ENCODE measurements at places on chromosomes 7 and 10.
A peak's percentile ranks its signal among the peaks of the same experiment; 100 is the strongest.

GRCh38 chr7:29193316-29194205 lies 1.0 kb upstream of the CHN2 start:
- no peak for DNase-seq

DNA sequence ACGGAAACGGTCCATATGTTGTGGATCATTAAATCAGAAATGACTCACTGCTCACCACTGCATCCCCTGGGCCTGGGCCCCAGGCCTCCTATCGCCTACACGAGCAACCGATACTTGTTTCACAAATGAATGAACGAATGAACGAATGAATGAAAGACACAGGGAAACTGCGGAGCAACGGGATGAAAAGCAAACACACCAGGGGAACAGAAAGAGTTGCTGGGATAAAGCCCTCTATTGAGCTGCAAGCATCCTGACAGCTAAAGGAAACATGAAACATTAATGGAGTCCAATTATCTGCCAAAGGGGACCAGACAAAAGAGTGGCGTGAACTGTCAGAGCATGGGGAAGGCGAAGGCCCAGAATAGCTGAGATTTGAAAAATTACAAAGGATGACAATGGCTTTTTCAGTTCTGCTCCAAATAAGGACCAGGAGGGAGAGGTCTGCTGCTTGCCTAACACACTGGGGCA lies 92.1 kb downstream of the GRB10 start:
- DNase-seq, result no peak

- DNase-seq, result no peak
Observed at GRCh38 chr7:43294080-43294630, 181.7 kb downstream of the HECW1 start.

DNA sequence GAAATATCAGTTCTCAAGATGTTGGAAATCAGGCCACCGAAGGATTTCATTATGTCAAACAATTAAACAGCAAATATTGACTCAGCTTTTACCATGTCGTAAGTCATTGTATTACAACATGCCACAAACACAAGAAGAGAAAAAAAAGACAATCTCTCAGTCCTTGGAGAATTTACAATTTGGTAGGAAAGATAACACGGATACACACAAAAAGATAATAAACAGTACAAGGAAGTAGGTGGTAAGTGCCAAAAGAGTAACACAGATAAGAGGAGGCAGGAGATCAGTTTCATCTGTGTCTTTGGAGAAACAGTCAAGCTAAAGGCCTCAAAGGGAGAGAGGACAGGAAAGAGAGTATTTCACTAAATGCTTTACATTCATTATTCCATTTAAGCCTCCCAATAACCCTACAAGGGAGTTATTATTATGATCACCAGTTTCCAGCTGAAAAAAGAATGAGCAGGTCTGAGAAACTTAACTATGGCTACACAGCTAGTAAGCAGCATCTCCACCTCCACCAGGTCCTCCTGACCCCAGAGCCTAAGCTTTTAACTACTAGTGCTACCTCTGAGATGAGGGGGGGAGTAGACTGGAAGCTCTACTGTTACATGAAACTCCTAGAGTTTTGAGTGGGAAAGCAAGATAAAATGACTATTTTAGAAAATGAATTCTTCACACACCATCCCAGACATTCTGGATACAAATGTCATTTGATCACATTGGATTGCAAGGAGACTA lies 13.9 kb upstream of the DNAJC1 start:
- DNase-seq, result no peak

- DNase-seq, result no peak
Observed at GRCh38 chr7:154178895-154179294, 126.7 kb downstream of the DPP6 start.

GRCh38 chr10:89207181-89207800 lies at the start of gene CH25H:
Gene CH25H, minus strand, starts transcription at chr10:89207317. Its CDS starts 25 bp downstream, at chr10:89207292.
- DNase-seq, result no peak

DNA sequence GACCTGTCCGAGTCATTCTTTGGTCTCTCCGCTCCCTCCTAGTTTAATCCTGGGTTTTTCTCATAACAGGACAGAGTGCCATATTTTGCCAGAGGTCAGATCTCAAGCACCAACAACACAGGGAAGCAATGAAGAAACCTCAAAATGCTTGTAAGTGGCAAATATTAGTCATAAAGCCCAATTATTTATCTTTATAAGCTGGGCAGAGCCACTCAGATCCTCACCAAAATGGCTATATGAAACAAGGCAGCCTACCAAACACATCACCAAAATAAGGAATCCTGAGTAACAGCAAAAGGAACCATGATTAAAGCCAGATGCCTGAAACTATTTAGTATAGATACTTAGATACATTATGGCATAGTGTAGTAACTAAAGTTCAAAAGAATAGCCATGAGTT lies 4.7 kb downstream of the ECD start:
- DNase-seq, result no peak

GRCh38 chr7:103343332-103343731 lies 1.2 kb downstream of the DNAJC2 start:
- no peak for DNase-seq

GRCh38 chr7:157614457-157615020 lies 277.7 kb downstream of the DNAJB6 start:
- DNase-seq, result no peak

- no peak for DNase-seq
Observed at GRCh38 chr10:102327002-102327401, 68.5 kb upstream of the NFKB2 start.

- DNase-seq, result no peak
Observed at GRCh38 chr10:110504111-110504735, 6.5 kb downstream of the DUSP5 start.

GRCh38 chr10:81995254-81995653 lies 120.3 kb downstream of the NRG3 start:
- DNase-seq, result no peak

DNA sequence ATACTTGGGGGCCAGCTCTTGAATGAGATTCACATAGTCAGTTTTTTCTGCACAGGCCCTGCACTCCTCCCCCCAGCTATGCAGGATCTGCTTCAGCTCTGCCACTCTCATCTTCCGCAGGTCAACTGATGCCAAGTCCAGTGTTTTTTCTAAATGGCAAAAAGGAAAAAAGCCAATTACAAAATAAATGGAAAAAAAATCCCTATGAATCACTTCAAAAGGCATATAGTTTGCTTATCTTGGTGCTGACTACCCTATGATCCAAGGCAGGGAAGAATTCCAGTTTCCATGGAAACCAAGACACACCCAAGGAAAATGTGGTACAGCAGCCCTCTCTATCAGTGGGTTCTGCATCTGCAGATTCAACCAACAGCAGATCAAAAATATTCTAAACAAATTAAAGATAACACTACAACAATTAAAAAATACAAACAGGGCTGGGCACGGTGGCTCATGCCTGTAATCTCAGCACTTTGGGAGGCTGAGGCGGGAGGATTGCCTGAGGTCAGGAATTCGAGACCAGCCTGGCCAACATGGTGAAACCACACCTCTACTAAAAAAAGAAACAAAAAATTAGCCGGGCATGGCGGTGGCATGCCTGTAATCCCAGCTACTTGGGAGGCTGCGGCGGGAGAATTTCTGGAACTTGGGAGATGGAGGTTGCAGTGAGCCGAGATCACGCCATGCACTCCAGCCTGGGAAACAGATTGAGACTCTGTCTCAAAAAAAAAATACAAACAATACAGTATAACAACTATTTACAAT lies 17.6 kb downstream of the CDNF start:
- DNase-seq, result no peak

- no peak for DNase-seq
Observed at GRCh38 chr10:25024528-25024927, 8.1 kb downstream of the THNSL1 start.

DNA sequence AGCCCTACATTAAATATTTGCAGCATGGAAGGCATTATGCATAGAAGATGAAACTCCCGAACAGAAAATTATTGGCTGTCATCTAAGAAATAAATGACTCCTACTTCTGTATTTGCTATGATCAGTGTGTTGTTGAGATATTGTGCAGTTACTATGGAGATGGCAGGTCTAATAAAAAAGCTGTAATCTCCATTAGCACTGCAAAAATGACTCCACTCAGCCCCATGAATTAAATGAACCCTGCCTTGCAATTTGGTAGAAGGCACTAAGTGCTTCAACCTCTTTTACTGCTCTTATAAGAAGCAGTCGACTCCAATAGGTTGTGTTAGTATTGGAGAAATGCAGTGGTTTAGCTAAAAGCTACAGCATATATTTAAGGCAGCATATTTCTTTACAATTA lies 290.0 kb upstream of the PHYHIPL start:
- no peak for DNase-seq

DNA sequence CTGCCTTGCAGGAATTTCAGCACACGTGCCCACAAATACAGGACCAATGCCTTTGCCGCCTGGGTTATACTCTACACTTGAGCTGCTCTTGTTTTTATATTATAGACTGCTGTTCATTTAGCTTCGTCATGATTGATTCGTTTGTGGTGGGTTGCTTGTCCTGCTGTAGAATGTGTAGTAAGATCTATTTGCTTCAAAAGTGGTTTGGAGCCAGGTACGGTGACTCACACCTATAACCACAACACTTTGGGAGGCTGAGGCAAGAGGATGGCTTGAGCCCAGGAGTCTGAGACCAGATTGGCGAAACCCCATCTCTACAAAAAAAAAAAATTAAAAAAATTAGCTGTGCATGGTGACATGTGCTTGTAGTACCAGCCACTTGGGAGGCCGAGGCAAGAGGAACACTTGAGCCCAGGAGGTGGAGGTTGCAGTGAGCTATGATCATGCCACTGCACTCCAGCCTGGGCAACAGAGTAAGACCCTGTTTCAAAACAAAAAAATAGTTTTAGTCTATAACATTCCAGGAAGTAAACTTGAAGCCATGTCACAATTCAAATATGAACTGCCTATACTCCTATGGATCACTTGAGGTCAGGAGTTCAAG lies 9.0 kb upstream of the RHBDD2 start:
- DNase-seq, result no peak

DNA sequence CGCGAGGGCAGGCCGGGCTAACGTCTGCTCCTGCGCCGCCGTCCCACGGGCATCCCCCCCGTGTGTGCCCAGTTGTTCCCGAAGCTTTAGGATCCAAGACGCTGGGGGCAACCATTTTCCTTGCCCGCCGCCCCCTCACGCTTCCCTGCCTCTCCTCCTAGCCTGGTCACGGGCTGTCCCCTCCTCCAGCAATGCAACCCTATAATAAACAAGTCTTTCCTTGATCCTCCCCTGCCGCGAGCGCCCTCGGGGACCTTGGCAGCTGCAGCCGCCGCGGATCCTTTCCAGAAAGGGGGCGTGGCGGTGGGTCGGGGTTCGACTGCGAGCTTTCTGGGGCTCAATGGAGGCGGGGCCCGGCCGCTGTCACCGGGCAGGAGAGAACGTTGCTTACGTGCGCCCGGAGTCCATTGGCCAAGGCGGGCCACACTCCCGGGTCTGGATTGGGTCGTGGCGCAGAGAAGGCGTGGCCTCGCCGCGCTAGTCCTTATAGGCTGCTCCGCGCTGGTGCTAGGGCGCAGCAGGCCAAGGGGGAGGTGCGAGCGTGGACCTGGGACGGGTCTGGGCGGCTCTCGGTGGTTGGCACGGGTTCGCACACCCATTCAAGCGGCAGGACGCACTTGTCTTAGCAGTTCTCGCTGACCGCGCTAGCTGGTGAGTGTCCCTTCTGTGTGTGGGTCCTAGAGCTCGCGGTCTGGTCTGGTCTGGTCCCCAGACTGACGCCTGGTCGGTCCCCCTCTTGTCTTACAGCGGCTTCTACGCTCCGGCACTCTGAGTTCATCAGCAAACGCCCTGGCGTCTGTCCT lies at the start of gene DDIT4:
DDIT4 (plus strand) TSS at position 515 of the 803 bp plus-strand sequence. CDS start 293 bp downstream, outside the sequence.
- DNase-seq, result peak; percentile 94

- DNase-seq, result no peak
Observed at GRCh38 chr7:149721084-149721601, 52.2 kb downstream of the ZNF467 start.

DNA sequence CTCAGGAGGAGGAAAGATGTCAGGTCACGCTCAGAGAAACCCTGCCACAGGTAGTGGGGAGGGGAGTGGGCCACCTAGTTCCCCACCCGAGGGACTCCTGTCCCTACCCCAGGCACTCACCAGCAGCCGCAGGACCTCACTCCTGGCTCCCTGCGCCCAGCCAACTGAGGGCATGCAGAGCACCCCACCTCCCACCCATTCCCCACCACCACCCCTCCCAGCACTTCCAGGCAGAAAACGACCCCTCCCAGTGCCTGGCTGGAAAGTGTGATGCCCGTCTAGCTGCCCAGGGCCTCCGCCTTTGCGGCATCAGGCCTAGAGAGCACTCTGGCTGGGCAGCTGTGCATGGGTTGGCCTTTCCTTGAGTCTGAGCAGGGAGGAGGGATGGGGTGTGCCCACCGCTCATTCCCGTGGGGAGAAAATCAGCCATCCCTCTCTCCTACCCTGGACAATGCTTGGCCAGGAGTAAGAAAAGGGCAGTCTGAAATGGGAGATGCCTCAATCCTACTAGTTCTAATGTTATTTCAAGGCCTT lies 1.3 kb downstream of the C10orf105 start:
- DNase-seq, result no peak

- DNase-seq, result no peak
Observed at GRCh38 chr7:113810080-113810744, 108.6 kb downstream of the PPP1R3A start.

- no peak for DNase-seq
Observed at GRCh38 chr10:92240289-92241157, 50.4 kb downstream of the CPEB3 start.

DNA sequence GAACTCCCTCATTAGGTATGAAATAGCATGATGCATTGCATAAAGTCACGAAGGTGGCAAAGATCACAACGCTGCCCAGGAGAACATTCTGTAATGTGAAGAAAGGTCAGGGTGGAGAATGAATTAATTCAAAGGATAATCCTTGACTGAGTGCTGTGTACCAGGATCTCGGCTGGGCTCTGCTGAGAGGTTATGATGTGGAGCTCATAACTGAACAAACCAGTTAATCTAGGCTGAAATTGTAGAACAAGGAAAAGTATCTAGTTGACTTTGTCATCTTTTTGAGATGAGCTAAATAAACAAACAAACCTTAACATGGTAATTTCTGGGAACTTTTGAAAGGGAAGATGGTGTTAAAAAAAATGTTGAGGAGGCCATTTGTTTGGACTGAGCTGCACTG lies 6.1 kb downstream of the MSMB start:
- DNase-seq, result no peak

- DNase-seq, result no peak
Observed at GRCh38 chr10:111347386-111348013, 270.7 kb downstream of the ADRA2A start.

DNA sequence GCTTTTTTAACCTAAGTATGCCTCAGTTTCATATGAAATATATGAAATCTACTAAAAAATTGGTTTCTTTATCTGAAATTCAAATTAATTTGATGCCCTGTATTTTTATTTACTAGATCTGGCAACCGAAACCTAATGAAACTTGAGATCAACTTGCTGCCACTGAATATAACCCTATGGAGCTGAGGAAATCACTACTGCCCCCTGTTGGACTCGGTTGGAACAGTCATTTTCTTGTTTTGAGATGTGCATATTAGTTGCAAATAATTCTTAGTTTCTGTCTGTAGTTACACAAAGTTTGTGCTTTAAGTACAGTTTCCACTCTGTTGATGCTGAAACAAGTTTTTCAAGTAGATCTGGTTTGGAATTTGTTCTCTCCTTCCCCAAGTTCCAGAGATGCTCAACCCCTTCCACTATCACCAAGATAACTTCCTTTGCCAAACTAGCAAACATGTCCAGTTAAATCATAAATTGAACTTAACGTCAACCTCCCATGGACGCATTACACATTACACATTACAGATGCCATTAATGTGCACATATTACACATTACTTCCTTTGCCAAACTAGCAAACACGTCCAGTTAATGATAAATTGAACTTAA lies 22.2 kb upstream of the EXOC4 start:
- no peak for DNase-seq

- DNase-seq, result no peak
Observed at GRCh38 chr10:45423976-45424499, 50.0 kb downstream of the ALOX5 start.
